ENCODE measurements at places on chromosomes 12 and 14.

- no peak for DNase-seq
These were observed 23.1 kb downstream of the BICDL1 start for GRCh38 chr12:120012067-120012621.

- DNase-seq = no peak
These were observed 267.1 kb downstream of the CACNA1C start for GRCh38 chr12:2319737-2320506.

DNA sequence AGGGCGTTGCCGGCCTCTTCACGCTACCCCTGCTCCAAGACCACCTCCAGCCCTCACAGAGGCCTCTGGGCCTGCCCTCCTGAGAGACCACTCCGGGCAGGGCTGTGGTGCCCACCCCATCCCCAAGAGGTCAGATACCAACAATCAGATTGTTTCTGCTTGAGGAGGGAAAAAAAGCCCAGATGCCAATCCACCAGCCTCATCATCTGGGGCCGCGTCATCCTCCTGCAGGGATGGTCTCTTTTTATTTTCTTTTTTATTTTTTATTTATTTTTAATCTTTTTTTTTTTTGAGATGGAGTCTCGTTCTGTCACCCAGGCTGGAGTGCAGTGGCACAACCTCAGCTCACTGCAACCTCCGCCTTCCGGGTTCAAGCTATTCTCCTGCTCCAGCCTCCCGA, 93.4 kb downstream of the FBXL14 start:
- no peak for DNase-seq

GRCh38 chr12:103503546-103504480, 8.0 kb upstream of the C12orf42 start:
- DNase-seq = no peak

DNA sequence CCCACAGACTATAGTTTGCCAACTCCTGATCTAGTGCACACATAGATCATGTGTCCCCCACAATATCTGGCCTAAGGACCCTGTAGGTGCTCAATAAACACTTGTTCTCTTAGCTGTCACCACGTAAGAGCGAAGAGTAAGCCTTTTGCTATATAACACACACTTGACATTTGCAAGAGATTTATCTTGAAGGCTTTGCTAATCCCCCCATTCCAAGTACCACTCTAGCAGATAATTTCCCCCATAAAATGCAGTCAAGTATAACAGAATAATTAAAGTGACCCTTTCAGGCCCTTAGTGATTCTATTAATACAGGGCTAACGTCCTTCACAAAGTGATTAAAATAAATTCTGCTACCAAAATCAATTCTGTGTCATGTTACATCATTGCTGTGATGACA, 87.5 kb downstream of the PLXNC1 start:
- no peak for DNase-seq

GRCh38 chr14:105389534-105389933, 8.8 kb upstream of the TEX22 start:
- no peak for DNase-seq

DNA sequence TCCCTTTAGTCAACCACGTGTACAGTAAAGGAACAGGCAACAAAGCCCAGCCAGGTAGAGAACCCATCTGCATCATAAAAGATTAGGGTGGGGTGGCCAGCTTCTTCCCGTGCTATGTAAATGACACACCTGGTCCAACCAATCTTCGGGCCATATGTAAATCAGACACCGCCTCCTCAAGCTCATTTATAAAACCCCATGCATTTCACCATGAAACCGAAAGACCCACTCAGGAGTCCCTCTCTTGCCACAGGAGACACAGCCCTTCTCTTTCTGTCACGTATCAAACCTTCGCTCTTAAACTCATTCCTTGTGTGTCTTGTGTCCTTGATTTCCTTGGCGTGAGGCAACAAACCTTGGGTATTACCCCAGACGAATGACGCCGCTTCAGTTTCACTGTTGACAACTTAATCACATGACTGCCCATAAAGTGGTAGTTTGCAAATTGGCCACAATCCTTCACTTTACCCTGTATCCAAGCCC, 59.8 kb upstream of the TBPL2 start:
- DNase-seq = no peak

DNA sequence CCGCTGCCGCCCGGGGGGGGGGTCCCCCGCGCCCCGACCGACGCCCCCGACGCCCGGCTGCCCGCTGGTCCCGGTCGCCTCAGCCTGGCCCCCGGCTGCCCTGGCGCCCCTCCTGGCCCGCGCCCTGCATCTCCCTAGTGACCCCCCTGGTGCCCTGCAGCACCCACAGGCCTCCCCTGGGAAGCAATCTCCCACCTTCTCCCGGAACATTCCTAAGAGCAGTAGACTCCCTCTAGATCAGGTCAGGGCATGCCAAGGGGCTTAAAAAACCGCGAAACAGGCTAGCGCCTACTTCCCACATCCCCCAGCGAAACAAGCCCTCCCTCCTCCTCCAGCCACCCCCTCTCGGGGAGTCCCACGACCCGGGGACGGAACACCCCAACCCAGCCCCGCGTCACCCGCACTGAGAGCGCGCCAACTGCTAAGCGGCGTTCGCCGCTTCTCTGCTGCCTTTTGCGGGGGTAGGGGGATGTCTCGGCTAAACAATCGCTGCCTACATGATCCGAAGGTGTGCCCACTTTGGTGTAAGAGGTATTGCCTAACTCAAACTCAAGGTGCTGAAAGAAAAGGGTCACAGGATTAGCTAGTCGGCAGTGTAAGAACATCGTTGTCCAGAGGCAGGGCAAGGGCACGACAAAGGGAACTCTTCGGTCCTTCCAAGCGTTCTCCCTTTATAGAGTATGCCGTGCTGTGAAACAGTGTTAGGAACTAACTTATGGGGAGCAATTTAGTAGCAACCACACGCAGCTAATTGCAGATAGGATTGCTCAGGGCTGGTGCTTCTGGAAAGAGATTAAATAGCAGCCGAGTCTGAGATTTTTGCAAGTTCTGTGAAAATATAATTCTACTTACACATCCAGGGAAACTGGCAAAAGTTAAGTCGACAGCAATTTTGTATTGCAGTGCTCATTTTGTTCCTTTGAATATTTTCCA, 619 bp upstream of the NTN4 start:
- no peak for DNase-seq

DNA sequence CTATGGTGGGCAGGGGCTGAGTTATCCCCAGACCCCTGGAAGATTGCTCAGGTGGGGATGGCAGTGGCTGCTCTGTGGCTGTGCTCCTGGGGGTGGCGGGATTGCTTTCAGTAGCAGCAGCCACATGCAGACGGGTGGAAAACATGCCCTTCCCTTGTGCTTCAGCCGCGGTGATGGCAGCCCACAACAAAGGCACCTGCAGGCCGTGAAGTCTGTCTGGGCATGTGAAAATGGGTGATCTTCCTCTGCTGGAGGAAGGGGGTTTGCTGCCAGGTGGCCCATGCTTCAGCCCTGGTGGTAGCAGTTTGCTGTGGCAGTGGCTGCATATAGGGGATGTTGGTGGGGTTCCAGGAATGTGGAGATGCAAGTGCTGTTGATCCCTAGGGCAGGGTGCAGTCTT, 326.2 kb upstream of the RGS6 start:
- no peak for DNase-seq

DNA sequence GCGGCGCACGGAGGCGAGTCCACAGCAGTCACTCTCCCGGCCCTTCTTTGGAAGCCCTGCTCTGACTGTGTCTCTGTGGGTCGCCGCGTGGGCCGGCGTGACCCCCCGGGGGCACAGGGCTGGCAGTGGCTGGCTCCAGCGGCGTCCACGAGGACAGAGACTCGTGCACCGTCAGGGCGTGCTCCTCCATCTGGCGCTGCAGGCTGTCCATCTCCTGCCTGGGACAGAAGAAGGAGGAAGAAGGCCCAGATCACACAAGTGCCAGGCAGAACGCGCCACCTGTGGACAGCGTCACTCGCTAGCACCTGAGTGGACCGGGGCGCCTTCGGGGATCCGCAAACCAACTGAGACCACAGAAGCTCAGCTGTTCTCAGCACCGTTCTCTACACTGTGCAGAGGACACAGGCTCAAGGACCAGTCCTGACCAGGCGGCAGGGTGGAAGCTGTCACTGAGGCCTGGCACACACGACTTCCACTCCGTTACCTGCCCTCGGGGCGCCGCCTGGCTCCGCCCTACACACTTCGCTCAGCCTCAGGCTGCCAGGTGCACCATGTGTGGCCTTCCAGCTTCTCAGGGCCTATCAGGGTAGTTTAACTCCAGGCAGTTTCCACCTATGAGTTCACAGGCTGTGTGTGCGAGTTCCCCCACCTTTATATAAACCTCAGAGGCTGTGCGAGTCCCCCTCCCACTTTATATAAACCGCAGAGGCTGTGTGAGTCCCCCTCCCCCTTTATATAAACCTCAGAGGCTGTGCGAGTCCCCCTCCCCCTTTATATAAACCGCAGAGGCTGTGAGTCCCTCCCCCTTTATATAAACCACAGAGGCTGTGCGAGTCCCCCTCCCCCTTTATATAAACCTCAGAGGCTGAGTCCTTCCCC, 11.7 kb upstream of the ANKLE2 start:
- DNase-seq = no peak

DNA sequence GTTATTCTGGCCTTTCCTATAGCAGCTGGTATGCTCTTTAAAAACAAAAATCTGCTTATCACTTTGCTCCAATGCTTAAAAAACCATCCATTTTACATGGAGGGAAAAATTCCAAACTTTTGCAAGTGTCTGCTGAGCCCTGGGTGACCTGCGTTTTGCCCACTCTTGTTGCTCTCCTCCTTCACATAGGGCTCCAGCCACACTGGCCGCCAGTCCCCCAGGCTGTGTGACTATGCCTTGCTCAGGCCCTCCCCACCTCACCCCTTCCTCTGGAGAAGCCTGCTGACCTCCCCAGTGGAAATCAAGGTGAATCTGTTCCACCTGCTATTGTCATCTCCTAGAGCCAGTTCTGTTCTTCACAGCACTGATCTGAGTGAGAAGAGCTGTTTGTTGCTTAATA, 126.9 kb downstream of the SLC25A47 start:
- DNase-seq = no peak

- no peak for DNase-seq
These were observed 278.9 kb upstream of the SLC16A7 start for GRCh38 chr12:59316938-59317337.

- DNase-seq = no peak
These were observed 76.4 kb downstream of the PAPOLA start for GRCh38 chr14:96578619-96579018.

DNA sequence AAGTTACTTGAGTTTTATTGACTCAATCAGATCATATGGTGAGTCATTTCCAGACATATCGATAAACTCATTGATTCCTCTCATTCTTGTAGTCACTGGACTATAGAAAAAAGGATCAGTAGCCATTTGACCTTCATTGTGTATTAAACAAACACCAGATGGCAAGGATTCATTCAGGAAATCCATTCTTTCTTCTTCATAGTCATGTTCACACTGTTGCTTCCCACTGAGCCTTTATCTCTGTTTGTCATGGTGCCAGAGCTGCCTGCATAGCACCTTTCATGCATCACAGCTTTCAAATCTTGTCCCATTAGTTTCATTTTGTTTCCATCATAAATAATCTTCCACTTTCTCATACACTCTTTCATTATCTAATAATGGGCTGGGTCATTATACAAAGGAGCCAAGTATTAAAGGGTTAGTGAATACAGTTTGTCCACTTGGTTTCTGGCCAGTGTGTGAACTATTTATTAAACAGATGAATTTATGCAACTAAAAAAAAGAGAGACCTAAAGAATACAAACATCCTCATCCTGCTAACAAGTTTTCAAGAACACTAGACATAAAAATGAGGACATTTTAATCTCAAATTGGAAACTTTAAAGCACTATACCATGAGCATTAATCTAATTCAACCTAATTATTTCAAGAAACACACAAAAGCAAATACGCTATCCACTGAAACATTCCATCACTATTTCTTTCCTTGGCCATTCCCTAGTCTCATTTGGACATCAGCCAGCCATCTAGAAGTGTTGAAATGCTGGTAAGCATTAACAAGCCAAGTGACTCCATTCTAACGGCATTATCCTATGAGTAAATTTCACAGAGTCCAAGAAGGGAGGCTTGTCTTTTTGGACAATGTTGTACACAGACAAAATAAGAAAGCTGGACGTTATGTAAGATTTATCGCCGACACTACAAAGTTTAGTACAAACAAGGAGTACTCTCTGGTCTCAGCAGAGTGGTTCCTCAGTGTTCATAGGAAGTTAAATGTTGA, 476.5 kb downstream of the FOXG1 start:
- DNase-seq = no peak

DNA sequence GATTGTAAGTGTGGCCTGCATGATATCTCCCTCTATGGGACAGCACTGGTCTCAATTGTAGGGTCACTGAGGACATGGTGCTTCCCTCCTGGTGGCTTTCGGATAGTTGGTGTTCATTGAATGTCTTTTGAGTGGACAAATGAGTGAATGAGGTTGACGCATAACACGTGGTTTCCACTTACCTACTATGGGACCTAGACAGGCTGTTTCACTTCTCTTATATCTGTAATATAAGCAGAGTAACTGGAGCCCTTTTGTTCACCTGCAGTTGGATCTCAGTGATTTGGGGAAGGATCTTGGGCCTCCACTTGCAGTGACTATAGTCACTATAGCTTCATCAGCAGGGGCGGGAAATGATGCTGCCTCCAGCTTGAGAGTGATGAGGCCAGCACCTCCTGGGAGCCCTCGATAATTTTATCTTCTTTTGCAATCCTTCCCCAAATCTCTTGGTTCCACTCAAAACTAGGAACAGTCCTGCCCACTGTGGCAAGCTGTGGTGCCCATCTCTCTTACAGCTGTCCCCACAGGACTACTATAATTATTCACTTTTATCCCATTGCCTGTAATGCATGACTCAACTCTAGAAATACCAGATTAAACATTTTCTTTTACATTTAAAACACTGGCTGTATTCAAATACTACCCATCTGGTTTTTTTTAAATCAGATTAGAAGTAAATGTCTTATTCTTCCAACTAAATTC, 242.9 kb downstream of the CHST11 start:
- no peak for DNase-seq

GRCh38 chr12:53700567-53700966, 24.7 kb upstream of the ATP5MC2 start:
- no peak for DNase-seq

- no peak for DNase-seq
These were observed 23.8 kb upstream of the PHLDA1 start for GRCh38 chr12:76055393-76055792.

GRCh38 chr14:105343194-105343593, 28.6 kb downstream of the PACS2 start:
- no peak for DNase-seq

GRCh38 chr12:109920261-109920780, 20.2 kb downstream of the TCHP start:
- DNase-seq = no peak

DNA sequence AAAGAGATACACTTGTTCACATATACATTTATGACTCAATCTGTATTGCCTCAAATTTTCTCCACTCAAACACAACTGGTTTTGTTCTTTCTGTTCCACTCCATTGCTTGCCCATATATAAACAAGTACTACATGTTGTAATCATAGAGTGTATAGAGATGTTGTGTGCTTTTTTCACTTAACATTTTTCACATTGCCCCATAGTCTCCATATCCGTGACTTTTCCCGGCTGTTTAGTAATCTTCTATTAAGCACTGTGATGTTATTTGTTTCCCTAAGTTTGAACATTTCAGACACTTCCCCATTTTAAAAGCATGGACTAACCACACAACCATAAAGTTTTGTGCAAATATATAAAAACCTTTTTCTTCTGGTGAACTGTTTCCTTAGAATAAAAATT, 45.5 kb upstream of the PTPRR start:
- no peak for DNase-seq

- DNase-seq = no peak
These were observed 6.0 kb downstream of the OR10P1 start for GRCh38 chr12:55642669-55643068.

- no peak for DNase-seq
These were observed 2.0 kb upstream of the ANKRD9 start for GRCh38 chr14:102511538-102511937.

All from tibial nerve (tissue), 4 donors.